ENCODE measurements at places on chromosomes 2 and 18. TPM values are rescaled to one million over a fixed set of nuclear protein-coding genes. Genes with fewer than 3 reads are reported as not detected.

DNA sequence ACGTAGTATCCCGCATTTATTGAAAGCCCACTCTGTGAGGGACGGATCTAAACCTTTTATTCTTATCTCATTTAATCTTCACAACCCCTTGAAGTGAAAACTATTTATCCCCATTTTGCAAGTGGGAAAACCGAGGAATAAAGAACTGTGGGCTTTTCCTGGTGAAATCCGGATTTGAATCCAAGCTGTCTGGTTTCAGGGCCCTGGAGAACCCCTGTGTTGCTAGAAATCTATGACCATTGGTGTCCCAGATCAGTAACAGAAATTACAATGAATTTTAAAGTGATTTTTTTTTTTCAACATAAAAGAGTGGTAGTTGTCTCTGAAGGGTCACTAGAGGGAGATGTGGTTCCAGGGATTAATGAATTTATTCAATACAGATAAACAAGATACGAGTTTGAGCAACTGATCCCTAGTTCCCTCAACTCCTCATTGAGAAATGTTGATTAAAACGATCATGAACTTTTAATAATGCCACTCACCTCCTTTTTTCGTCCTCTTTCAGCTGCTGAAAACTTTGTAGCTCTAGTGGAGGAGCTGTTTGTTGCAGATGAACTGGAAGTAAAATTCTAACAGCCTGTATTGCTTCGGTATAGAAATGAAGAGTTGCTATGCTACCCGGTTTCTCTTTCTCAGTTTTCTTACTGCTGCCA is 940 bp downstream of the XRCC5 start:
- no peak for DNase-seq

The CCDC93 gene
- total RNA-seq, result 37.2 TPM

GRCh38 chr18:76973520-76974266 is 151.3 kb downstream of the ZNF236 start:
- DNase-seq, result no peak

DNA sequence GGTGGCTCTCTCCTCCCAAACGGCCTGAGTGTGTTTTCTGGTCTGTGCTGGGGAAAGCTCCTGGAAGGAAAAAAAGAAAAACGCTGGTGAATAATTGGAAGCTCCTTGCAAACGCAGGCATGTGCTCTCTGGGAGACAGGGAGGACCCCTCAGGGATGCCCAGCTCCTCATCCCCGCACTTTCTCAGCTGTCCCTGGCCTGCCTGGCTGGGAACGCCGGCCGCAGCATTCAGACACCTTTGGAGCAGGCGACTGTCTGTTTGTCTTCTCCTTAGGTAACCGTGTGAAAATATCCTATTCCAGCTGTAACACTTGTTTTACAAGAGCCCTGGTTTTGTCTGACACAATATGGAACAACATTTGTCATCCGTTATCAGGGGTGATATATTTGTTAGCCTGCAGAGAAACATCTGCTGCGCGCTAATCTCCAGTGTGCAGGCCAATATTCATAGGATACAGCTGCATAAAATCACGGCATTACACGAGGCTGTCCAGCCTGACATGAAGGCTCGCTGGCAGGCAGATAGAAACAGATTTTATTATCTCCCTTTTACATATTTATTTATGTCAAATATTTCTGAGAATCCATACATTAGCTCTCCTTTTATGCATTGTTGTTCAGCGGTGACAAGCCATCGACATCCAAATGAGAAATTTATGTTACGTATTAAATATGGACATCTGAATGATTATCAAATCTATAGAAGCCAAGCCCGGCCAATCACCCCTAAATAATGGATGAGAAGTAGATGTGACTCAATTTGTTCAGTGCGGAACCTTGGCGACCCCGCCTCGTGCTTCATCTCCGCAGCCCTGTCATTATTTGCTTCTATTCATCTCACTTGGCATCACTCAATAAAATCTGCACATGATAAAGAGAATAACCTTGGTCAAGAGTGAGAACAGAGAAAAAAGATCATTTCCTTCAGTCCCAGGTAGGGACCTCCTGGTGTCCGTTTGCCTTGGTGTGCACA is 675.1 kb upstream of the SALL3 start:
- no peak for DNase-seq

- DNase-seq, result no peak
Observed at GRCh38 chr2:149221898-149222297, 108.5 kb upstream of the LYPD6 start.

- DNase-seq, result no peak
Observed at GRCh38 chr2:174681099-174682006, 82.9 kb downstream of the CHRNA1 start.

- DNase-seq, result no peak
Observed at GRCh38 chr2:233060501-233060979, 398 bp downstream of the INPP5D start.

The CD302 gene
- total RNA-seq, result 9.9 TPM

DNA sequence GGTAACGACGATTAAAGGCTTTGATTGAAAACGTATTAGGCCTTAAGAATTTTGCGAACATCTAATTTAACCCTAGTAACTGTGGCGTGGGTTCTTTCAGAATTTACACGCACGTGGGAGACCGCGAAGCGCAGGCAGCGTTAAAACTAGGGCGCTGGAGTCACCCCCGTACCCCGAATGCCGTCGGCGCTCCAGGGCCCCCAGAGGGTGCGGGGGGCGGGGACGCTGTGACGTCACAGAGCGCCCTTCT is 673 bp upstream of the SMCHD1 start:
- no peak for DNase-seq

- DNase-seq, result no peak
Observed at GRCh38 chr18:80006724-80007123, 18.4 kb upstream of the TXNL4A start.

DNA sequence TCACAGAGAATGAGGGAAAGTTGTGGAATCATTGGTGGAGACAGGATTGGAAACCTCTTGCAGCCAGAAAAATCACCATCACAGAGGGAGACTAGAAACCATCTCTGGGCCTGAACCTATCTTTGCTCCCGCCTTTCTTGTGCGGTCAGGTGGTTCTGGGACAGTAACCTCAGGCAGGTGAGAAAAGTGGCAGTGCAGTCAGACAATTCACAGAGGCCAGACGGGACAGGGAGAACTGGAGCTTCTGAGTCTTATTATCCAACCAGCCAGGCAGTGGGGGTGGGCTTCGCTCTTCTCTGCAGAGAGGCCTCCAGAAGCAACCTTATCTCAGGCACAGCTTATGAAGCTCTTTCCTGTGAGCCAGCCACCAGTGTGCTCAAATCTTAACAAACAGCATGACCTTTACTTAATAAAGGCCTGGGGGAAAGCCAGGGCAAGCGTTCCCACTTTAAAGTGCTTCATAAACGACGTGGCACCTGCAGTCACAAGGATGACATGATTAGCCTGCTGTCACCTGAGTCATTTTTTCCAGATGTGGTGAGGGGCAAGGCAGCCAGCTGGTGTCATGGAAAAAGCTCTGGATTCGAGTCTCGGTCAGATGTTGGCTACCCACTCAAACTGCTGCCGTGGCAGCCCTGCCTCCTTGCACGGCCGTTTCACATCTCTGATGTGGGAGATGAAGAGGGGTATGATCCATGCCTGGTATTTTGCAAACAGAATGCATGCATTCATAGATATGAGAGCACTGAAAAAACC is 109.7 kb downstream of the B3GNT2 start:
- DNase-seq, result no peak

- DNase-seq, result no peak
Observed at GRCh38 chr2:159165048-159165447, 121.5 kb downstream of the WDSUB1 start.

The TUBA4B gene
- total RNA-seq, result not detected

- DNase-seq, result no peak
Observed at GRCh38 chr2:158889135-158889853, 79.1 kb upstream of the TANC1 start.

The ANTXR1 gene
- total RNA-seq, result 75.2 TPM
